ENCODE measurements at places on chromosomes 3 and 15.

DNA sequence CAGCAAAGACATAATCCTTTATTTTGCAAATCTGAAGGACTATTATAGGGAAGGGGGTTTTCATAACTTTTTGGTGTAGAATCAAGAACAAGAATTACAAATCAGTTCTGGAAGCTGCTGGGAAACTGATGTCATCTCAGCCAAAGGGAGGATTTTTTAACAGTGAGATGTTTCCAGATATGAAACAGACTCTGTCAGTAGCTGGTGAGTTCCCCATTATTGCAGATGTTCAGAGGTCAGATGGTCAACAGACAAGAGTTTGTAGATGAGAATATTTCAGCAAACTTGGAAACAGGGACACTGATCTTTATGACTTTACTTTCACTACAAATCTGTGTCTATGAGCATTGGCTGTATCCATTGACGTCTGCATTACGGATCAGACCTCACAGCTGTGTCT is 71.9 kb upstream of the LPP start:
- DNase-seq, result peak; percentile 22

GRCh38 chr3:177554895-177555759 is 357.8 kb upstream of the TBL1XR1 start:
- DNase-seq, result peak; percentile 69

GRCh38 chr15:70193734-70194133 is 96.0 kb upstream of the TLE3 start:
- no peak for DNase-seq

DNA sequence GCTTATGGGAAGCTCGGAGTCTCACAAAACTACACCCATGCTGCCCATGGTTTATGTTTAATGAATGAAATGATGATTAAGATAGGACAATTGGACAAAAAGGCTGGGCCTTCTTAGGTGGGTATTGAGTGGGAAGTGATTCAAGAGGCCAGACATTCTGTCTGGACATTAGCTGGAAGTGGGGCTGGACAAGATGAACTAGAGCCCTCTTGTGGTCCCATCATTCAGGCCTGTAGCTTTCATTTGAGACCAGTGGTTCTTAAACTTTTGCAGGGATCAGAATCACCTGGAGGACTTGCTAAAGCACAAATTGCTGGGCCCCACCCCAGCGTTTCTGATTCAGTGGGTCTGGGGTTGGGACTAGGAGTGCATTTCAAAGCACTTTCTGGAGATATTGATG is 290.4 kb upstream of the CTDSPL start:
- DNase-seq, result peak; percentile 7

DNA sequence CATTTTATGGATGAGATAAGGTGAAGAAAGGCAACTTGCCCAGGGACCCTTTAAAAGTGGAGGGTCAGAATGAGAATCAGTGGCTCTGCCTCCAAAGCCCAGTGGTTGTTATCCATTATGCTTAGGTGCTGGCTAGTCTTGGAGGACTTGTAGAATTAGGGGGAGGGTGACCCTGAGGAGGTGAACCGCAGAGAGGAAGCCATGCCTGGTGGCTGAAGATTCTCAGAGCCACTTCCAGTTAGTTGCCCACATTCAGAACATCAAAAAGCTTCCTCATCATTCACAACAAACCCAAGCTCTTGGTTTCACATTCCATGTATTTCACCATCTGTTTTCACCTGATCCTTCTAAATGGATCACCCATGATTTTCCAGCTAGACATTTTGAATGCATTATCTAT is 11.2 kb downstream of the EBLN2 start:
- DNase-seq, result no peak

- no peak for DNase-seq
Measured at GRCh38 chr3:59963676-59964075, 913.9 kb upstream of the CFAP20DC start.

DNA sequence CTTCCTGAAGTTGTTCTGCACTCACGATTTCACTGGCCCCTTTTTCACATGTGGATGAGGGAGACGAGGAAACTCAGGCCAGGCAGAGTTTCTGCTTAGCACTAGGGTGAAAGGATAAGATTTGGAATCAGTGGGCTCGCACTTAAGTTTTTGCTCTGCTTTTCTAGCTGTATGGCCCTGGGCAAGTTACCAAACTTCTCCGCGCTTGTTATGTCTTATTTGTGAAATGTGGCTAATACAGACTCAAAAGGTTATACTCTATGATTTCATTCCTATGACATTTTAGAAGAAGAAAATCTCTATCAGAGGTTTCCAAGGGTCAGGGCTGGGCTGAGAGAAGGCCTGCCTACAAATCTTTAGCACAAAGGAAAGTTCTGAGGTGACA is 191.9 kb upstream of the LRIG1 start:
- DNase-seq, result no peak

DNA sequence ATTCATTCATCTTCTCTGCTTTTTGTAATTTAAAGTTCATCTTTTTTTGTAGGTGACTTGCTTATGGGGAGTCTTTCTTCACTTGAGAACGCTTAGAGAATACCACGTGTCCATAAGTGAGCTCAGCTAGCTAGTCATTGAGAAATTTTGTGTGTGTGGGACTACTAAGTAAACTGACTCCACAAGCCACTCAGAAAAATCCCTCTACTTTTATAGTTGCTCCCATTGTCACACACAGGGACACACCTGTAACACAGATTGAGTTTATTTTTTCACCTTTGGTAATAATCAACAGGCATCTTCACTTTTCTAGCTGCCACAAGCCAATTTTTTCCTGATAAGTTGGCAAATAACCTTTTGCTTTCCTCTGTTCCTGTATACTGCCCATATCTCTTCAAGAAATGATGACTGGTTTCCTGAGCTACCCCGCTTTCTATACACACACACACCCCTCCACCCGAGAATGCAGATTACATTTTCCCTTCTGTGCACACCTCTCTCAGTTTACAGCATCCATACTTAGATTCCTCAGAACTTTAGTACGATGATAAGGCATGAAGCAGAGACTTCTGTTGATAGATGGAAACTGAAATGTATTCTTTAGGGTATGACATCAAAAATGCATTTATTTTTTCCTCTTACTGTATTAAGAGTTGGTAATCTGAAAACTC is 4.6 kb downstream of the TSC22D2 start:
- DNase-seq, result peak; percentile 85

- peak; percentile 49 for DNase-seq
Measured at GRCh38 chr3:152961323-152961722, 126.4 kb downstream of the P2RY1 start.

DNA sequence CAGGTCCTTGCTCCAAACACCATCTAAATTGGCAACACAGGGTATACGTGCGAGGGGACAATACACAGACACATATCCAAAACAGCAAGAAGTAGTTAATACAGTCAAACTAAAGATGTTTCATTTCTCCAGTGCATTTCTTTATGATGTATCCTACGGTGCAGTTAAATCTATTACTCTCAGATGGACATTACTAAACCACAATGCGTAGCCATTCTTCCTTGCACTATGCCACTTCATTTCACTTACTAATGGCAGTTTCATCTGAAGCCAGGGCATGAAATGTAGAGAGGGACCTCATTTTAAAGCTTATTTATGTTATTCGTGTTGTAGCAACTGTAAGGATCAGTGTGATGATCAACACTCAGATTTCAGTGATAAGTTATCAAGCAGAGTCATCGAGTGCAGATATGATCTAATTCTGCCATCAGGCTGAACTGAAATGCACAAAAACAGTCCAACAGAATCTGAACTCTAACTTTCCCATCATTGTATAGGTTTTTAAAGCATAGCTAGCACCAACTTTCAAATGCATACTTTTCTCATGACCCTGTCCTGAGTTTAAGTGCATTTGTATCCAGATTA is 14.5 kb downstream of the TNIK start:
- no peak for DNase-seq
